Activated effector memory CD4-positive, alpha-beta T cell treated with Interleukin-2 at 50 U/mL for 16 hours (primary cell): ENCODE measurements at places on chromosomes 6 and 20.

DNA sequence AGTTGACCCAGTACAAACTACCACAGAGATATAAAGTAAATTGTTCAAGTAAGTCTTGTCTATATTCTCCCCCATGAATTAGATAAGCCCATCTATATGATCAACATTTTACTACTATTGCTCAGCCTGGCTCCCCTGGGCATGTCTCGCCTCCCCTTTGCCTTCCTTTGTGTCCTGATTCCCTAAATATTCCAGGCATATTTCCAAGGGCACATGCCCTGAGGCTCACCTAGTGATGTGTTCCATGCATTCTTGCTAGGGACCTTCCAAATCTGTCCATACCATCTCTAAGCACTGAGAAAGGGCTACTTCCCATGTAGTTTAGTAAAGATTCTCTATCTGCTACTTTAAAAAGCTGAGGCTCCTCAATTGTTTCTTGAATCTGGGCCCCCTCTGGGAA lies 309.5 kb upstream of the PRND start:
- DNase-seq: no peak

GRCh38 chr6:133428295-133428694 lies 187.1 kb downstream of the EYA4 start:
- no peak for DNase-seq

DNA sequence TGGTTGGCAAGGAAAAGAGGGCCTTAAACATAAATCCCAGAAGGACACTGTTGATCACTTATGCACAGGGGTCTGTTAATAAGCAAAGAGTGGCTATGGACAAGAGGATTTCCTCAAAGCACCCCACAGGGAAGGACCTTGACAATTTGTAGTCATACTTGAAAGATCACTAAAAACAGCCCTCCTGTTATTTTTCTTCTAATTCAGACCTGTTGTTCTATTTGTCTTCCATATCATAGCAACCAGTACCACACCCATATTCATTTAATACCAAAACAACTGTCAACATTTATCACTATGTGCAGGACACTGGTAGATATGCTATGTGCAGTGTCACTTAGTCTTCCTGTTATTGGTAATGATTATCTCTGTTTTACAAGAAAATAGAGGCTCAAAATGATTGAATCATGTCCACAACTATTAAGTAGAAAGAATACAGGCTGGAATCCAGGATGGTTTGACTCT lies 3.2 kb upstream of the DYNLRB1 start:
- no peak for DNase-seq

GRCh38 chr6:3460253-3460652 lies 3.4 kb upstream of the SLC22A23 start:
- no peak for DNase-seq

DNA sequence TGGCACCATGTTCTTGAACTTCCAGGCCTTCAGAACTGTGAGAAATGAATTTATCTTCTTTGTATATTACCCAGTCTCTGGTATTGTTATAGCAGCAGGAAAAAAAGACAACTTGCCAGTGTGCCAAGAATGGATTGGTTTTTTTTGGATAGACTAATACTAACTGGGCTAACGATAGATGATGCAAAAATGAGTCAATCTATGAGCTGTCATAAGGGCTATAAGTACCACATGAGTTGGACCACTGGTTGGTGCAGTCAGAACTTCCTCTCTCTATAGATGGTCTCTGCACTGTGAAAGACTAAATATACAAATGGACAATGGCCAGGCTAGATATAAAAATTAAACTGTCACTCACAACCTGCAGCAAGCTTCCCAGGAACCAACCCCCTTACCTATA lies 87.6 kb upstream of the COL21A1 start:
- DNase-seq: no peak

DNA sequence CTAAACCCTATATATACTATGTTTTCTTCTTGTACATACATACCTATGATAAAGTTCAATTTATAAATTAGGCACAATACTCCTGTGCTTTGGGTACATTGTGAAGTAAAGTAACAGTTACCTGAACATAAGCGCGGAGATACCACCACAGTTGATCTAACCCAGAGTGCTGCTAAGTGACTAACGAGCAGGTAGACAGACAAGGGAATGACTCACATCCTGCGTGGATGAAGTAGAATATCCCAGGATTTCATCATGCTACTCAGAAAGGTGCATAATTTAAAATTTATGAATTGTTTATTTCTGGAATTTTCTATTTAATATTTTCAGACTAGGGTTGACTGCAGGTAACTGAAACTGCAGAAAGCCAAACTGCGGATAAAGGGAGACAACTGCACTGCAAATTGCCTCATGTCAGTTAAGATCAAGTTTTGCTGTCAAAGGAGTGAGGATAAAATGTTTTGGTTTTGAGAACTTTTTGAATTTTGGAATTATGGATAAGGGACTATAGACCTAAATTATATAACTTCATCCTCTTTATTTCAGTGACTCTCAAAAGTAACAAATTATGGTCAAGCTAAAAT lies 14.4 kb downstream of the MKKS start:
- no peak for DNase-seq

GRCh38 chr20:63895202-63895951 lies 451 bp downstream of the DNAJC5 start:
- DNase-seq: no peak

DNA sequence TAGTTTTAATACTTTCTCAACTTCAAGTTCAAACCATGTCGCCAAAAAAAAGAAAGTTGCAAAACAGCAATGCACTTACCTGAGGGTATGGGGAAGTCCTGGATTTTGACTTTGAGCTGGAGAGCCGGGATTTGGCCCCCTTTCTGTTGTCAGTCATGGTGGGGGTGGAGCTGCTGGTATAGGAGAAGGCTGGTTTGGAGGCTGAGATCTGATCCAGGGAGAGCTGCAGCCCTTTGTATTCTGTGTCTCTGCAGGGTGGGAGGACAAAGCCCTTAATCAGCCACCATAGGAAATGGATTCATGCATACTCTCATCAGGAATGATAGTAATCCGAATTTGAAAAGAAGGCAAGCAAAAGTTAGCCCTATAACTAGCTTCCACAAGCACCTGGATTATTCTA lies 44.0 kb downstream of the SIM1 start:
- no peak for DNase-seq

- DNase-seq: no peak
Measured at GRCh38 chr20:48336597-48336996, 491.2 kb downstream of the PREX1 start.

GRCh38 chr20:57746201-57746600 lies 36.4 kb upstream of the PMEPA1 start:
- DNase-seq: no peak

DNA sequence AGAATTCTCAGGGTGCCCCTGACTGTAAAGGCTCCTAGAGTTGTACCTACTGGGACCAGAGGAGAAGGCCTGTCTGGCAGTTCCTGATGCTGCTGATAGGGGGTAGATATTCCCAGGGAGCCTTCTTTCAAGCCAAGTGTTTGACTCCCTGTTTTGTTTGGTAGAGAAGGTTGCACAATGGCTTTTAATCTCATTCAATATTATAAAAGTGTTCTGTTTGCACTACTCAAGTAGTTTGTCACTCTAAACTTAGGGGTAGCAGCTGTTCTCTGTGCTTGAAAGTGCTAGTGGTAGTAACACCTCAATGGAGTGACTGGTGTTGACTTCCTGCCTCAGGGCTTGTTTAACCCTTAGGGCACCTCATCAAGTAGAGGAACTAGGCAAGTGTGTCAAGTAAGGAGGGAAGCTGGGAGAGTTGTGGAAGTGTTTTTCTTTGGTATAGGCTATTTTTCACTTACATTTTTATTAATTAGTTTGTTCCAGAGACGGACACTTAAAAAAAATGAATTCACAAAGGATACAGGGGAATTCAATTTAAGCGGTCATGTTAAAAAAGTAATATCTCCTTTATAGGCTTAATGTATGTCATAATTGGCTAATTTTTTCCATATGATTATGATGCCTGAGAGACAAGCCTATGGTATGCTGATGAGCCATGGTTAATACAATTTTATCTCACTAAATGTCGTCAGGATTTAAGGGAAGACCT lies 38.1 kb downstream of the BICRAL start:
- no peak for DNase-seq
